ENCODE measurements at places on chromosomes 13 and 19. TPM values are rescaled to one million over a fixed set of nuclear protein-coding genes. Genes with fewer than 3 reads are reported as not detected.

Gene KLF1
- total RNA-seq, result not detected

Gene MTMR6
- total RNA-seq, result 46.0 TPM

Gene CCDC8
- 0.59 TPM for total RNA-seq

Gene TIMM29
- total RNA-seq, result 32.0 TPM

Gene SYCN
- total RNA-seq, result not detected

Gene TDRD12
- total RNA-seq, result not detected

Gene ZNF585A
- total RNA-seq, result 27.8 TPM

Gene SLC7A9
- not detected for total RNA-seq

Gene KCNN4
- 71.6 TPM for total RNA-seq

Gene ZNF99
- not detected for total RNA-seq

Gene ADAMTSL5
- 3.8 TPM for total RNA-seq

Gene SMIM44
- not detected for total RNA-seq

Gene MUC16
- total RNA-seq, result not detected

Gene NUP62
- total RNA-seq, result 69.7 TPM

Gene C19orf85
- not detected for total RNA-seq

Gene C1QTNF9B
- not detected for total RNA-seq

Gene NEK5
- total RNA-seq, result not detected

Gene ZNF180
- total RNA-seq, result 11.7 TPM

Gene CDADC1
- 4.3 TPM for total RNA-seq

Gene MTUS2
- 0.24 TPM for total RNA-seq

Gene GDF15
- total RNA-seq, result 1.6 TPM

Gene CGB3
- total RNA-seq, result not detected

Gene PEG3
- total RNA-seq, result 0.59 TPM

Gene IZUMO1
- 0.12 TPM for total RNA-seq

Gene KCNC3
- total RNA-seq, result 0.12 TPM

Gene CYP2A7
- not detected for total RNA-seq

Gene CILP2
- total RNA-seq, result 0.20 TPM

Gene ARHGAP35
- total RNA-seq, result 25.2 TPM

Gene HCST
- 1.9 TPM for total RNA-seq

Gene SRRM5
- total RNA-seq, result 0.10 TPM

Gene ZIK1
- 11.6 TPM for total RNA-seq

Gene GRK1
- not detected for total RNA-seq

Gene PIP5K1C
- total RNA-seq, result 13.9 TPM

Gene IGFL1
- total RNA-seq, result not detected

Gene ATP1A3
- 0.10 TPM for total RNA-seq

Gene PALM
- total RNA-seq, result 0.10 TPM

Gene ALOX5AP
- total RNA-seq, result 6.1 TPM

Gene CLDN10
- total RNA-seq, result not detected

Gene TEX26
- not detected for total RNA-seq

Gene ZNF578
- total RNA-seq, result 0.78 TPM

Gene GPX4
- 386 TPM for total RNA-seq

Gene IGFL4
- total RNA-seq, result not detected

Gene AKT1S1
- 15.3 TPM for total RNA-seq

Gene WTIP
- total RNA-seq, result 11.1 TPM

Gene CGB2
- total RNA-seq, result not detected

Gene KRTDAP
- total RNA-seq, result not detected

Gene TTYH1
- total RNA-seq, result not detected
